ENCODE measurements at places on chromosomes 7 and 10. TPM values are rescaled to one million over a fixed set of nuclear protein-coding genes. Genes with fewer than 3 reads are reported as not detected.

The CRYGN gene
- 0.73 TPM for total RNA-seq

The FAM13C gene
- 18.7 TPM for total RNA-seq

The PON1 gene
- not detected for total RNA-seq

The PON3 gene
- not detected for total RNA-seq

All from uterus (tissue), 4 donors.